Lung (tissue), 17 donors: ENCODE measurements at places on chromosomes 7 and 10. TPM values are rescaled to one million over a fixed set of nuclear protein-coding genes. Genes with fewer than 3 reads are reported as not detected.

SPDYE9 gene
- 0.11 TPM for total RNA-seq

PNLIP gene
- total RNA-seq: not detected

INA gene
- total RNA-seq: 0.15 TPM

SPDYE8 gene
- 0.11 TPM for total RNA-seq

GRCh38 chr10:44990302-44990655, 10.4 kb upstream of the ZNF22 start:
- DNase-seq: peak; percentile 13

- DNase-seq: no peak
Observed at GRCh38 chr10:78542521-78542920, 508.9 kb downstream of the RPS24 start.

- no peak for DNase-seq
Observed at GRCh38 chr7:151014950-151015349, 9.3 kb downstream of the ATG9B start.

DNA sequence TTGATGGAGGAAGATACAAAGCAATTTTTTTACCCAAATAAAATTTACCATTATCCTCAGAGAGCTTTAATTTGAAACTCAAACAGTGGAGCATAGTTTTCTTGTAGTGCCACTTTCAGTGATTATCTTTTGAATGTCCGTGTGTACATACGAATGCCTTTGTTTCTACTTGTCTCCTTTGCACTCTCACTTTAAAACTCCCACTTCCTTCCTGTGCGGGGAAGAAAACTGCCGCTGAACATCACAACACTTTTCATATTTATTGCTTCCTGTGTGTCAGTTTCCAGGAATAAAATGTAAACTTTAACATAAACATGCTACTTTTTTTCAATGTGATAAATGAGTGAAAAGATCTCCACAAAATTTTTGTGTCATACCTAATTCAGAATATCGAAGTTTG, 102.4 kb downstream of the SEMA3A start:
- DNase-seq: peak; percentile 70

DNA sequence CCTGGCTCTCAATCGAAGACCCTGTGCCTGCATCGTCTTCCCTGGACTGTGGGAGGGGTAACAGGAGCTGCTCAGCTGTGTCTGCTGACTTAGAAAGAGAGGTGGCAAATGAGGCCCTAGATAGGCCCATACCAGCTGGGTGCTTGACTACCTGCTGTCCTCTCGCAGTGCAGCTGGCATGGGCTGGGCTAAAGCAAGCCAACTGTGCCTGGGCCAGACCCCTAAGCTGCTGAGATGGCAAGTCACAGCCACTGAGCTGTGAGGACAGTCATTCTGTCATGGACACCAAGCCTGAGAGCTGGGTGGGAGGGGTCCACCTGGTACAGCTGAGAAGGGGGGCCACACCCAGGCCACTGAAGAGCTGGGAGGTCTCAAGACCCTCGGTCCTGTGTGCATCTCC, 45.8 kb upstream of the AQP1 start:
- no peak for DNase-seq

GRCh38 chr10:69057951-69058297, 30.0 kb upstream of the SRGN start:
- DNase-seq: no peak

- DNase-seq: peak; percentile 90
Observed at GRCh38 chr10:125048094-125048864, 106.4 kb downstream of the ZRANB1 start.
